GM23338 (cell line): ENCODE measurements at places on chromosomes 5 and 9.
A peak's percentile ranks its signal among the peaks of the same experiment; 100 is the strongest.

GRCh38 chr9:38347946-38348345 lies 44.6 kb upstream of the ALDH1B1 start:
- DNase-seq = no peak

GRCh38 chr9:123112015-123112975 lies 78.8 kb downstream of the GPR21 start:
- peak; percentile 60 for DNase-seq

- no peak for DNase-seq
Observed at GRCh38 chr5:75185763-75186162, 50.9 kb downstream of the ANKRD31 start.

DNA sequence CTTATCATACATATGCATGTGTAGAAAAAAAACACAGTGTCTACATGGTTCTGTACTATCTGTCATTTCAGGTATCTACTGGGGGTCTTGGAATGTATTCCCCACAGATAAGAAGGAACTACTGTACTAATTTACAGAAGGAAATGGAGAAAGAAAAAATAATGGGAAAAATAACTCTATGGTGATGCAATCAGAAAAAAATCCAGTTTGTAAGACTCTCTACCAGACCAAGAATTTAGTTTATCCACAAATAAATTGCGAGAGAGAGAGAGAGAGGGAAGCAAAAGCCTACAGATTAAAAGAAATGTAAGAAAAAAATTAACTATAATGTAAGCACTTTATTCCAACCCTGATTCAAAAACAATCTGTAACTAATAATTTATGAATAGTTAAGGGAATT lies 708.6 kb upstream of the ZNF608 start:
- no peak for DNase-seq

GRCh38 chr9:130891688-130892476 lies 4.7 kb downstream of the QRFP start:
- no peak for DNase-seq

DNA sequence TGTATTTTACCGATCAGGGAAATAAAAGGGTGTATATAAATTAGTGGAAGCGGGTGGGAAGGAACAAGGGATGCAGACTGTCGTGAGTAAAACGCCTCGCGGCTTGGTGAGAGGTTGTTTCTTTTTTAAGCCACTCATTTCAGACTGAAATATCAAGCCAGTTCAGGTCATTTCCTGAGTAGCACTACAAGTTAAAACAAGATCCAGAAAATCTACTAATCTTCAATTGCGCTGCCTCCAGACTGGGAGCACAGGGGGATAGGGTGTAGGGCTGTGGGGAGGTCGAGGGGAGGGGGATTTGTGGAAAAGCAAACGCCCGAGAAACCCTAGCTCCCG lies 140.8 kb downstream of the TSSK1B start:
- DNase-seq = no peak

DNA sequence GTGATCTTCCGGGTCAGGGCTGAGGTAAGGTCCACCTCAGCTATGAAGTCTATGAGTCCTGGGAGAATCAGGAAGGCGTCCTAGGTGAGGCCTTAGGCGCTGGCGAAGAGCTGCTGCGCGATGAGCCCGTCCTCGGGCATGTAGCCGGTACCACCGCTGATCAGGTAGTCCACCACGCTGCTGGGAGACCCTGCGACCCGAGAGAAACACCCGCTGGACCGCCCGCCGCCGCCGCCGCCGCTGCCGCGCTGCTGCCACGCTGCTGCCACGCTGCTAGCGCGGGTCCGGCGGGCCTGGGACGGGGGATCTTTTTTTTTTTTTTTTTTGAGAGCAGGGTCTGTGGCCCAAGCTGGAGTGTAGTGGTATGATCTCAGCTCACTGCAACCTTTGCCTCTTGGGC lies 8.0 kb upstream of the DCAF12 start:
- no peak for DNase-seq

- DNase-seq = peak; percentile 86
Observed at GRCh38 chr5:138068742-138069600, 14.9 kb upstream of the WNT8A start.

DNA sequence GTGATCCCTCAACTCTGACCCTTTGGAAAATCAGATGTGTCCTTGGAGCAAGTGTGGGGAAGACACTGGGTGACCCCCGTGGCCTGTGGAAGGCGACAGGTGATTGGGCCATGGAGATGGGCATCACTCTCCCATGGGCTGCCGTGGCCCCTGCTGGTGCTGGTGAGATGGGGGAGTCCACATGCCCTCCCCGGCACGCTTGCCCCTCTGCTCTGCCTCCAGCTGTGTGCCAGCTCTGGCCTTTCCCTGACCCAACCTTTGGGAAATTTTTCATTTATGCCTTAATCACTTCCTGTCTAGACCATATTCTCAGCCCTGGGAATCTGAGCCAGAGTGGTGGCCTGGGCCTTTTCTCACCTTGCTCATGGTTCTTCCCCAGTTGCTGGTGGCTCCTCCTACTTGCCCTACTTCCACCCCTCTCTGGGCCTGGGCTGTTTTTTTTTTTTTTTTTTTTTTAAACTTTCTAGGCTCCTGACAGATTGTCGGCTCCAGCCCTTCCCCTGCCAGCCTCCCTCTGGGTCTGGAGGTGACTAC lies 56.6 kb downstream of the RGS3 start:
- no peak for DNase-seq

- no peak for DNase-seq
Observed at GRCh38 chr9:132231019-132231701, 69.3 kb downstream of the NTNG2 start.
